ENCODE measurements at places on chromosomes 16 and 17.

DNA sequence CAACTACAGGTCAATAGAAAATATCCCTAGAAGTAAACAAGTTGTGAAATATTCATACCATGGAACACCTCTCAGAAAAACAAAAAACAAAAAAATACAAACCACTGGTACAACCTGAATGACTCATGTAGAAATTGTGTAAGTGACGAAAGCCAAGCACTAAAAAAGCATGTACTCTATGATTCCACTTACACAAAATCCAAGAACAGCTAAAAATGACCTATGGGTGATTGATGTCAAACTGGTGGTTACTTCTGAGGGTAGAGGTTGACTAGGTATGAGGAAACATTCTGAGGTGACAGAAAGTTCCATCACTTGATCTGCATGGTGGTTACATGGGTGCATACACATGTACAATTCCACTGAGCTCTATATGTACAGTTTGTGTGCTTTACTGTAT is 31.1 kb downstream of the DHRS7C start:
- H3K27me3 ChIP-seq: no peaks in the 10 kb centered on the region
- no peaks in the 10 kb centered on the region for H3K36me3 ChIP-seq
- H3K27ac ChIP-seq: no peak overlapping the region
- DNase-seq: no peak

DNA sequence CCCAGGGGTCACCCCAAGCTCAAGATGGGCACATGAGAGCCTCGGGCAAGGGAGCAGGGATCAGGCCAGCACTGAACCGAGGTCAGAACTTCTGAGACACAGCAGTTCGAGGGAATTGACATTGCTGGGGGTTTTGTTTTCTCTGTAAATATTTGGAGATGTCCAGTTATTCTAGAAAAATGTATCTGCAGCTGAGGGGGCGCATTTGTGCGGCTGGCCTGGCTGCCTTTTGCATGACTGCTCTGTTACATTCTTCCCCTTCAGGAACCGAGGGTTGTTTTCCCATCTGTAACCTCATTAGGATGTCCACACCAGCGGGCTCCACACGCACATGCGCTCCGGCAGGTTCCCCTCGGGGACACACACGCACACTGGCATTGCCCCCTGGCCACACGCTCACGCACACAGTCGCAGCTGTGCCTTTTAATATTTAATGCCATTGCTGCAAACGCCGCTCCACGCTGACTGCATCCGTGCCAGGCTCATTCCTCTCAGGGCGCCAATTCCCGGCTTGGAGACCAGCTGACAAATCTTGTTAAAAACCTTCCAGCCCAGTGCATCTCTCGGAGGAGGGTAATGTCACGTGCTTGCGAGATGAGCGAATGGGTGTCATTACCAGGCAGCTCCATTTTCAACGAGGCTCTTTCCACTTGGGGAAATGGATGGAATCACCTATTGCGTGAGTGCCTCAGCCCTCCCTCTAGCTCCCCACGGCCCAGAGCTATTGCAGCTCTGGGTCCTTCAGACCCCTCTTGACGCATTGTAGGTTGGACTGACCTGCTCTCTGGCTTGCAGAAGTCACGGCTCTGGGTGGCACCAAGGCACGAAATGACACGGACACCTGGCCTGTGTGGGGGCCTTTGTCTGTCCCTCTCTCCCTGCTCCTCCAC is 13.1 kb downstream of the CCR7 start:
- no peak overlapping the region for H3K4me3 ChIP-seq
- DNase-seq: peak; percentile 45
- H3K27me3 ChIP-seq: no peaks in the 10 kb centered on the region
- H3K4me1 ChIP-seq: peaks cover 99% of the 10 kb centered on the region

- H3K36me3 ChIP-seq: no peaks in the 10 kb centered on the region
- no peaks in the 10 kb centered on the region for H3K27me3 ChIP-seq
- no peaks in the 10 kb centered on the region for H3K4me1 ChIP-seq
- DNase-seq: no peak
- H3K4me3 ChIP-seq: no peak overlapping the region
These were observed 351.0 kb upstream of the PSMD7 start for GRCh38 chr16:73945631-73946030.

DNA sequence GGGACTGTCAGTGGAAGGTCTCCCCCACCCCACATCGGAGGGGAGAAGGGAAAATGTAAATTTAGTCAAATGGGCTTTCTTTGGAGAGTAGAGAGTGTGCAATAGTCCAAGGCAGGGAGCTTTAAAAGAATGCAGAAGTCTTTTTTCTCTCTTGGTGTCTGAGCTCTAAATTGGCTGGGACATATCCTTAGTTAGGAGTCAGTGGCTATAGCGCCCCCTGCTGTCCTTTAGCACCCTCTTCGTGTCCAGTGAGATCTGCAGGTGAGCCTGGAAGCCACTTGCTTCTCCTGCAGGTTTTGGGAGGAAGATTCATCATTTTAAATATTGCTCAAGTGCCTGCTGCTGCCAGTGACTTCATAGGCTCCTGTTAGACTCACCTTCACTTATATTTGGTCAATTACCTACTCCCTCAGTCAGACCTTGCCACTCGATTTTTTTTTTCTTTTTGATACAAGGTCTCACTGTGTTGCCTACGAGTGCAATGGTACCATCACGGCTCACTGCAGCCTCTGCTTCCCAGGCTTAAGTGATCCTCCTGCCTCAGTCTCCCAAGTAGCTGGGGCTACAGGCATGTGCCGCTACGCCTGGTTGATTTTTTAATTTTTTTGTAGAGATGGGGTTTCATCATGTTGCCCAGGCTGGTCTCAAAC is 174.8 kb downstream of the PRKCB start:
- H3K4me3 ChIP-seq: no peak overlapping the region
- H3K27ac ChIP-seq: no peak overlapping the region
- peaks cover 5% of the 10 kb centered on the region for H3K36me3 ChIP-seq
- peak; percentile 77 for DNase-seq

DNA sequence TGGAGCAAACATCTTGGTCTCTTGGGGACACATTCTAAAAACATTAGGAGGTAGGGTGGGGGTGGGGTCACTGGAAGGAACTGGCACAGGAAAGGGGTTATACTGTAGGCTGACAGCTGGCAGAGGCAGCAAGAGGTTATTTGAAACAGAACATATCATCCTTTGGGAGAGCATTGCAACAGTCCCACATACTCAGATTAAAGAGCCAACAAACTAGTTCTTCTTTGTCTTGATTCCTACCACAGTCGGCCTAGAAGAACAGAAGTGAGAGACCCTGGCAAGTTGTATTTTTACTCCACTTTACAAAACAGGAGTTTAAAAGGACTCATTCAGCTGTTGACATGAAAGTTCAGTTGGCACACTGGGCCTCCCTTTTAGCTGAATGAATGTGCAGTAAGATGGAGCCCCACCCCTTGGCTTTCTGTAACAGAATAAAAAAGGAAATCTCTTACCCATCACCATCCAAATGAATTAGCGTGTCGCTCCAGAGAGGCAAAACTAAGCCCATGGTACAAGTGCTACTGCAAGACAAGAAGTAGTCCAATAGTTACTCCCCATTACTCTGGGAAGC is 54.6 kb upstream of the CORO6 start:
- H3K27me3 ChIP-seq: no peaks in the 10 kb centered on the region
- peaks cover 2% of the 10 kb centered on the region for H3K4me1 ChIP-seq
- no peak for DNase-seq

DNA sequence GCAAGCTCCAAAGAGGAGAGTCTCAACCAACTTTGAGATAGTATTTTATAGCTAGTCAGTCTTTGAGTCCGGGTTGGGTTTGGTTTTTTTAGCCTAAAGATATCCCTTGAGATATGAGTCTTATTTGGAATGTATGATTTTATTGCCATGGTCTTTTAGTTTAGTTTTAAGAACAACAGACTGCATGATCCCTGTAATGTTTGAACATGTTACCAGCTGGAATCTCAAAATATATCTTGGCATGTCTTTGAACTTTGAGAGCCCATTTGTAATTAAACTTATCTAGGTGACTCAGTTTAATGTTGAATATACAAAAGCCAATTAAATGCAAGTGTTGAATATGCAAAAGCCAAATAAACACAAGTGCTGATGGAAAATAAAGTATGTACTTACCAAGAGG is 100.6 kb downstream of the TANGO6 start:
- peaks cover 12% of the 10 kb centered on the region for H3K36me3 ChIP-seq
- DNase-seq: no peak

- H3K27ac ChIP-seq: no peak overlapping the region
- H3K4me3 ChIP-seq: no peak overlapping the region
- no peaks in the 10 kb centered on the region for H3K27me3 ChIP-seq
These were observed 156.4 kb downstream of the CMIP start for GRCh38 chr16:81601008-81601428.

DNA sequence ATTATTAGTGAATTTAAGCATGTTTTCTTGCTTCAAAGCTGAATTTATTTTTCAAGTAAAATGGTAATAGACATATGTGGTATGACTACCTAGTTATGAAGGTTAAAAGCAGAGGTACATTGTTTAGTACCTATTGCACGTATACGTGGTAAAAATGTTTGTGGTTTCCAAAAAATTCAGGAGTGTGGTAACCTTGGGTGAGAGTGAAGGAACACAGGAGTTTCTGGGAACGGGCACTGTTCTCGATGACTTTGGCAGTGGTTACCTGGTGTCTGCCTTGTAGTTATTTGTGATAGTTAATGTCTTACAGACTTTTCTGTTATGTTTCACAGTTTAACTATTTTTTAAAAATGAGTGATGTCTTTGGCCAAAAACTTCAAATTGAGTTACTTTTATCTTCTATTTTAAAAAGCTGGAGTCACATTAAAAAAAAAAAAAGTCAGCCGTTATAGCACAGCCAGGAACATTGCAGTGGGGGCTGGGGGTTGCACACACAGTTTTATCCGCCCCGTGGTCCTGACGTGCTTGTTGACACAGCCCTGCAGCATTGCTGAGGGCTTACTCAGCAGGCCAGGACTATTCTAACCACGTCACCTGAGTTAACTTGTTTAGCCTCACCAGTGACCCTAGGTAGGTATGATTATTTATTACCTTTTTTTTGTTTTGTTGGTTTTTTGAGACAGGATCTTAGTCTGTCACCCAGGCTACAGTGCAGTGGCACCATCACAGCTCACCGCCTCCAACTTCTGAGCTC is 10.9 kb downstream of the JPT2 start:
- DNase-seq: no peak
- no peaks in the 10 kb centered on the region for H3K27me3 ChIP-seq
- peaks cover 80% of the 10 kb centered on the region for H3K36me3 ChIP-seq
- no peak overlapping the region for H3K4me3 ChIP-seq

DNA sequence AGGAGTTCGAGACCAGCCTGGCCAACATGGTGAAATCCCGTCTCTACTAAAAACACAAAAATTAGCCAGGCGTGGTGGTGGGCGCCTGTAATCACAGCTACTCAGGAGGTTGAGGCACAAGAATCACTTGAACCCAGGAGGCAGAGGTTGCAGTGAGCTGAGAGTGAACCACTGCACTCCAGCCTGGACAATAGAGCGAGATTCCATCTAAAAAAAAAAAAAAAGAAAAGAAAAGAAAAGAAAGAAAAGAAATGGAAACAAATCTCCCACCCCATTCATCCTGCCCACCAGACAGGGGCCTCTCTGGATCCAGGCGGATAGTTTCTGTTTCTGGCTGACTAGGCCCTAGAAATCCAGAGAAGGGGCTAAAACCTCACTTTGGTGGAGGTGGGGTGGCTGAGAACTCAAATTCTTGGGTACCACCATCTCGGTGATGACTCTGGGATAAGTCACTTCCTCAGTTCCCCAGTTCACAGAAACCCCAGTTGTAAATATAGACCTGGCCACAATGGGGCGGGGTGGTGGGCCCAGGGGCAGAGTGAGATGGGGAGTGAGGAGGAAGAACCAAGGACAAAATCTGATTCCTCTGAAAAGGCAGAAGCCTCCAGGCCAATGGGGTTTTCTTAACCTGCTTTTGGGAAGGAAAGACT is 22.2 kb downstream of the SOCS1 start:
- peak overlapping the region; percentile 35 for H3K4me3 ChIP-seq
- H3K4me1 ChIP-seq: peaks cover 57% of the 10 kb centered on the region
- H3K27me3 ChIP-seq: no peaks in the 10 kb centered on the region
- H3K36me3 ChIP-seq: no peaks in the 10 kb centered on the region
- no peak for DNase-seq
- H3K27ac ChIP-seq: peak overlapping the region; percentile 87

DNA sequence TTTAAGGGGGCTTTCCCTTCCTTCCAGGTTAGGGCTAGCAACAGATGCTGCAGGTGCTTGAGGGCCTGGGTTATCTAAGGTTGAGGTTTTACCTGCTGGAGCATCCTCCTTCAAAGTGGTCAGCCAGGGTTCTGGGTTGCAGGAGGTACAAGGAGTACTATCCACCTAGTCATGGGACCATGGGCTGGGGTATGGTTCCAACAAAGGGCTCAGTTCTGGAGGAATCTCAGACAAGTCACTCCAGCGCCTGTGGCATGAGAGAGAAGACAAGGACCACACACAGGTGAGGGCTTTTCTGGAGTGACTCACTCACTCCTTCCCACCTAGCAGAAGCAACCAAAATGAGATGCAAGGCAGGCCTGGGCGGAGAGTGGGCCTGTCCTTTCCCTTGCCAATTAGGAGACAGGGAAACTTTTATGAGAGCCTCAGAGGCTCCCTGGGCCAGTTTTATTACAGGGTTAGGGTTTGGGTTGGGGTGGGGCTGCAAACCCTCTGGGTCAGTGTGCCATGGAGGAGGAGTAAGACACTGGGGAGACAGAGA is 2.2 kb downstream of the MYO19 start:
- peaks cover 20% of the 10 kb centered on the region for H3K36me3 ChIP-seq
- no peak for DNase-seq
- H3K27ac ChIP-seq: no peak overlapping the region
- no peaks in the 10 kb centered on the region for H3K27me3 ChIP-seq

Data from CD4-positive, alpha-beta T cell (primary cell).